ENCODE measurements at places on chromosomes 1 and 21.
A peak's percentile ranks its signal among the peaks of the same experiment; 100 is the strongest.

DNA sequence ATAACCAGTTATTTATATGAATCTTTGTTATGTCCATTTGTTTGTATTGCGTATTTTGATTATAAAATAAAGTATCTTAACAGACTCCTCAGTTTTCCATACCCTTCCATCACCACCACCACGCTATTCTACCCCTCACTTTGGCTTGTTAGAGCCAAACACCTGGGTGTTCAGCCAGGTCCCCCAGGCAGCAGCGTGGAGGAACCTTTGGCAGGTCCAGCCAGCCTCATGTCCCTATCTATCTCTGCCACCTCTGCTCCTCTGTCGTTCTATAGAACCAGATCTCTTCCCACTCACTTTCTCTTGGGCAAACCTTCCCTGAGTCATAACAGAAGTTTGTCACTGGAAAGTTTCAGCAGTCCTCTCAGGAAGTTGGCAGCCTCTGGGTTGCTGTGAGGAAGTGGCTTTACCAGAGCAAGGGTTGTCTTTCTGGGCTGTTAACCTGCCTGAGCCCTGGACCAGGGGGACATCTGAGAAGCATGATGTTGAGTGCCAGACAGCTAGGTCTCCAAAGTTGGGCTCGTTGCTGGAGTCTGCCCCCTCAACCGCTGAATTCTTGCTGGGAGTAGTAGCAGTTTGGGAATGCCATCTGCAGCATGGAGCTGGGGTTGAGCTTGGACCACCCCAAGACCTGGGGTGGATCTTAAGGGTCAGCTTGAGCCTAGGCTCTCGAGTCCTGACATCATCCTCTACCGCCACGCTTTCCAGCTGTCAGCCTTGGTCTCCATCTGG lies 996 bp upstream of the SH3BGRL3 start:
- DNase-seq: no peak

GRCh38 chr1:52368383-52369172 lies 2.6 kb upstream of the CC2D1B start:
- DNase-seq: peak; percentile 47

DNA sequence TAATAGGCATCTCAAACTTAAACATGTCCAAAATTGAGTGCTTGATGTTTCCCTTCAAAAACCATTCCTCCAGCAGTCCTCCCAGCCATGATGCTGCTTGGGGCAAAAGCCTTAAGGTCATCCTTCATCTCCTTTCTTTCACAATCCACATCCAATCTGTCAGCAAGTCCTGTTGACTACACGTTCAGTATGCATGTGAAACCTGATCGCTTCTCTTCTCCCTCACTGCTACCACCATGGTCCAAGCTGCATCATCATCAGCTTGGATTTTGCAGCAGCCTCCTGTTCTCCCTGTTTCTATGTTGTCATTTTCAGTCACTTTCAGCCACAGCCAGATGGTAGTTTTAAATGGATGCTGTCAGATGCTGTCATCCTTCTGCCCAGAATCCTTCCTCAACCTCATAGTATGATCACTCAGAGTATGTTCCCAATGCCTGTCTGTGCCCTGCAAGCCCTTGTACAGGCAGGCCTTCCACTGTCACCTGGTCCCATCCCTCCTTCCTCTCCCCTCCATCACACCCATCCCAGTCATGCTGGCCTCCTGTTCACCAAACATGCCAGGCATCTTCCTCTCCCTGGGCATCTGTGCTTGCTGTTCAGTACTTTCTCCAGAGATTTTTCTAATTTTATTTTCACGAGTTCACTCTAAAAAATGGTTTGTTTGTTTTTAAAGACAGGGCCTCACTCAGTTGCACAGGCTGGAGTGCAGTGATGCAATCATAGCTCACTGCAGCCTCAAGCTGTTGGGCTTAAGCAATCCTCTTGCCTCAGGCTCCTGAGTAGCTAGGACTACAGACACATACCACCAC lies 66.0 kb downstream of the SYDE2 start:
- DNase-seq: no peak

DNA sequence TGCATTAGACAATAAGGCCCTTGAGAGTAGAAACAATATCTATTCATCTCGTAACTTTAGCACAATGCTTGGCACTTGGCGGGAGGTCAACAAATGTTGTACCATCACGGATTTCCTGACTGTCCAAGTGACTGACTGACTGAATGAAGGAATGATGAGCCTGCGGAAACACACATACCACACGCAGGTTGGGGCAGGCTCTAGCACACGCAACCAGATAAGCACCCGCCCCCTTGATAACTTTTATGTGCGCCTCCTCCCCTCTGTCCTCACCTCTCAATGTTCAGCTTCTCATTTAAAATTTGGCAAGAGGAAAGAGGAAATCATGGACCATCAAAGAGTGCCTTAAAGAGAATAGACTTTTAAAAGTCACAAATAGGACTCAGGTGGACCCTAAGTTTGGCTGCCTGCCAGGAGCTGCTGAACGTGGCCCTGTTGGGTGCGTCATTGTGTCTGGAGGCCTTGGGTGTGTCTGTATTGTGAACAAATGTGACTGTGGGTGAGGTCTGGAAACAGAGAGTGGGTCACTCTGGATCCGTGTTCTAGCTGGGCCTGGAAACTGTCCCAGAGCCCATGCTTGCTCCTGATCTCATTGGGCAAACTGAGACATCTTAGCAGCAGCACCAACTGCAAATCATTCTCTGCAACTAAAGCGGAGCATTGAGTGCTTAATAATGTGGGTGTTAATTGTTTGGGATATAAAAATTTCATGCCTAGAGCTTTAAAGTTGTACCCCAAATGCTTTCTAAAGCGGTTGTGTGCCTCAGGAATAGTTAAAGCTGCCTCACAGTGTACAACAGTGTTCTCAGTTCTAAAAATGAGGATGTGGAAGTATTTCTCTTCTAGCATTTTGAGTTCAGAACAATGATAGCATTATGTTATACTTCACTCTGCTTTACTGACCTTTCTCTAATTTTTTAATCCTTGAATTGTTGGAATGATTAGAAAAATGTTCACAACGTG lies 47.6 kb upstream of the ABCG1 start:
- DNase-seq: no peak

DNA sequence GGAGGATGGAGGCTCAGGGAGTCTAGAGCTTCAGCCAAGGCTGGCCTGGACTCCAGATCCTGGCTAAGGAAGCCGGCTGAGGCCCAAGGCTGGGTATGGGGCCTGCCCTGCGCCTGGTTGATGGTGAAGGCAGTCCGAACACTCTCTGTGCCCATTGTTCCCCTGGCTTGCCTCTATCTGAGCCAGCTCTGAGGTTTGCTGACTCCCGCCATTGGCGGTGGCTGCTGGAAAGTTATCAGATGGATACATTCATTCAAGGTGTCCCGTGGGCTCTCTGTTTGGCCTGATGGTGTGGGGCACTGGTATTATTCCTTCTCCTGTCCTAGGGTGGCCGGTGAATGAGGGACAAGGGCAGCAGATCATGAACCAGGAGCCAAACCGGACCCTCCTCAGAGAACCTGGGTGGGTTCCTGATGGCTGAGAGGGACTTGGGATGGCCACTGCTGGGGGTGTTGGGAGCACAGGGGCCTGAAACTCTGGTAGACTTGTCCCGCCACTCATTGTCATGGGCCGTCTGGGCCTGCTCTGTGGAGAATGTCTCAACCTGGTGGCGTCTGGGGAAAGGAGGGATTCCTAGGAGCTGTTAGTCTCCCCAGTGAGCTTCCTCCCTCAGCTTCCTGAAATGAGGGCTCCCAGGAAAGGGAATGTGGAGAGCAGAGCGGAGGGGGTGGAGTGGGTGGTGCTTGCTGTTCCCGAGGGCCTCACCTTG lies 22.2 kb downstream of the SLC26A9 start:
- no peak for DNase-seq

DNA sequence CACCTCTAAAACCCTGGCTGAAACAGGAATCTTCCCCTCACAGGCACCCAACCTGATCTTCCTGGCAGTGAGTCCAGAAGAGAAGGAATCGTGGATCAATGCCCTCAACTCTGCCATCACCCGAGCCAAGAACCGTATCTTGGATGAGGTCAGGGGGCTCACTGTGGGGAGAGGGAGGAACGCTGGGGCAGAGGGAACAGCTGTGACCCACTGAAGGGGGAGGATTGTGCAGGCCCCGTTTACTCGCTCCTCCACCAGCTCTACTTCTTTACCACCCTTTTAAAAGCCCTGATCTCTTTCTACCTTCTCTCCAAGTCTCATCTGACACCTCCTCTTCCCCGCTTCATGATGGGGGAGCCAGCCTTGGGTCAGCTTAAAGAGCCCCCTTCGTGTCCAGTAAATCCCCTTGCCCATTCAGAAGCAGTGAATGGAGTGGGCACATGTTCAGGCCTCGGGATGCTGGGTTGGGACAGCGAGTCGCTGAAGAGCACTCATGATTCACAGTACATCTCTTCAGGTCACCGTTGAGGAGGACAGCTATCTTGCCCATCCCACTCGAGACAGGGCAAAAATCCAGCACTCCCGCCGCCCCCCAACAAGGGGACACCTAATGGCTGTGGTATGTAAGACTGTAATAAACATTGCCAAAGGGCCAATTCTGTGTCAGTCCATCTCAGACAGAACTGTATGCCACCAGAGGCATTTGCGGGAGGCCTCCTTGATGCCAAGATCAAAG lies 7.3 kb downstream of the PLEKHO1 start:
- no peak for DNase-seq

- no peak for DNase-seq
Measured at GRCh38 chr1:25028907-25029599, 99.0 kb upstream of the RUNX3 start.

- DNase-seq: peak; percentile 90
Measured at GRCh38 chr1:205528887-205529825, 24.7 kb downstream of the CDK18 start.

- DNase-seq: no peak
Measured at GRCh38 chr1:183135336-183135735, 50.7 kb upstream of the LAMC2 start.

DNA sequence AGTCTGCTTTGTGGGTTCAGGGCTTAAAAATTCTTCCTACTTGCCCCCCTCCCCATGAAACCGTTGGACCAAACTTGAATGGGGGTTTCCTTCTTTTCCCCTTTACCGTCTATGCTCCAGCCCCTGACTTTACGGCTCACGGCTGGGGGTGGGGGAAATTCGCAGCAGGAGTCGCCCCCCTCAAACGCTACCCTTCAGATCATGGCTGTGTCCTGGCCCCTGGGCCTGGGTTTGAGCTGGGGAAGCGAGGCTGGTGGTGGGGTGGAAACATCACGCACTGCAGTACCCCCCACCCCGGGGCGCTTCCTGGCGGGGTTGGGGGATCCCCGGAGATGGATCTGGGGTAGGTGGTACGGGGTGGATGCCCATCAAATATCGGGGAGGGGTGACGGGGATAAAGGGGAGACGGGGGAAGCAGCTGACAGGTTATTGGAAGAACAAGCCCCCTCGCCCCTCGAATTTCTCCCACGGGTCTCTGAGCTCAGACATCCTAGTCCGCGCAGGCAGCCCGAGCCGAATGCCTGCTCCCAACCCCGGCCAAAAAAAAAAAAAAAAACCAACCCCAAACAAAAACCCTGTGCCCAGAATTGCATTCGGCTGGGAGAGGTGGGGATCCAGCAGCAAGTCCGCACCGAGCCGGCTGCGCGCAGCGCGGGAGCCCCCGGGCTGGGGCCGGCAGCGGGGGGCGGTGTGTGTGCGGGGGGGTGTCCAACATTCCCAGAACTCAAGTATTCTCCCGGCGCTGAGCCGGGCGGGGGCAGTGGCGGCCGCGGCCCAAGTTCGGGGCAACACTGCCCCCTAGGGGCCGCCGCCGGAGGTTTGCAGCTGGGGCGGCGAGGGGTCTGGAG lies 59.0 kb upstream of the ACOT11 start:
- peak; percentile 88 for DNase-seq

DNA sequence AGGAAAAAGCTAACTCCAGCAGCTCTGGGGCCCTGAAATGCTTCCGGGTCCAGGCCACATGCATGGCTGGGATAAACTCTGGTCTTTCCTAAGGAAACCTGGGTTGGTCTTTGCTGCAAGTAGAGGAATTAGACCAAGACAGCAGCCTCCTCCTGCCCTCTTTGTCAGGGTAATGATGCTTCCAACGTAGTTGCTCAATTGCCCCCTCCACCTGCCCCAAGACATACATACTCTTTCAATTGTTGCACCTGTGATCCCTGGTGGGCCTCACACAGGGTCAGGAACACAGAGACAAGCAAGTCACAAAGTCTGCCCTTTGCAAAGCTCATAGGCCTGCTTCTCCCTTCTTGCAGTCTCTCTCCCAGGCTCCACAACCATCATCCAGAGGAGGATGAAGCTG lies 41.9 kb upstream of the GRIK3 start:
- no peak for DNase-seq

DNA sequence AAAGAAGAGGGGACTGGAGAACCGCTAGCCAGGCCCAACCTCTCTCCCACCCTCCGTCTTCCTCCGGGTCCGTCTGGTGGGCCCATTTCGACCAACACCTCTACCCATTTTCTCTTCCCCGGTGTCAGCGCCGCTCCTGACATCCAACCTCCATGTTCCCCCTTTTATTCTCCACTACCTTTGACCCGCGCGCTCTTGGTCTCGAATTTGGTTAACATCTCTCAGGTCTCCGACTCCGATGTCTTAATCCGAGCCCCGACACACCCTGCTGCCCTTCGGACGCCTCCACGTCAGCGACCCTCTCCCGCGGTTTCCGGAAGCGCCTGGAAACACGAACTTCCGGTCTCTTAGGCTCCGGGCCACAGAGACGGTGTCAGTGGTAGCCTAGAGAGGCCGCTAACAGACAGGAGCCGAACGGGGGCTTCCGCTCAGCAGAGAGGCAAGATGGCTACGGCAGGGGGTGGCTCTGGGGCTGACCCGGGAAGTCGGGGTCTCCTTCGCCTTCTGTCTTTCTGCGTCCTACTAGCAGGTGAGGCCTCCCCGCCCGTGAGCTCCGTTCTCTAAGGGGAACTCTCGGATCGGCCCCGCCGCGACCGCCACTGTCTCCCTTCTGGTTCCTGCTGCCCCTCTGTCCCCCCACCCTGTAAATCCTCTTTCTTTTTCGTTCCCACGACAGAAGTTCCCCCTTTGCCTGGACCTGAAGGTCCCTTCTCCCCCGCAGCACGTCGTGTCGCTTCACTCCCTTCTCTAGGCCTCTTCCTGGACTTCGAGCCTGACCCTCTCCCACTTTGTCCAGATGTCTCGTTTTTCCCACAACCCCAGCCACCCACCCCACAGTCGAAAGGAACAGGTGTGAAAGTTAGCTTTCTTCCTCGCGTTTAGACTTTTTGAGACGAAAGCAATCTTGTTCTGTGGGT lies at the start of the genes COPA and NCSTN:
TSS of gene COPA (minus strand) at position 298 of the 917 bp plus-strand sequence. CDS start at position 218, 80 bp downstream.
TSS of gene NCSTN (plus strand) at position 431 of the 917 bp plus-strand sequence. CDS start at position 445, 14 bp downstream.
- peak; percentile 80 for DNase-seq
